ENCODE measurements at places on chromosomes 5 and 9.

- DNase-seq = no peak
Measured at GRCh38 chr9:75803130-75803529, 87.3 kb upstream of the PCSK5 start.

- no peak for DNase-seq
Measured at GRCh38 chr9:120946259-120946658, 19.7 kb upstream of the TRAF1 start.

DNA sequence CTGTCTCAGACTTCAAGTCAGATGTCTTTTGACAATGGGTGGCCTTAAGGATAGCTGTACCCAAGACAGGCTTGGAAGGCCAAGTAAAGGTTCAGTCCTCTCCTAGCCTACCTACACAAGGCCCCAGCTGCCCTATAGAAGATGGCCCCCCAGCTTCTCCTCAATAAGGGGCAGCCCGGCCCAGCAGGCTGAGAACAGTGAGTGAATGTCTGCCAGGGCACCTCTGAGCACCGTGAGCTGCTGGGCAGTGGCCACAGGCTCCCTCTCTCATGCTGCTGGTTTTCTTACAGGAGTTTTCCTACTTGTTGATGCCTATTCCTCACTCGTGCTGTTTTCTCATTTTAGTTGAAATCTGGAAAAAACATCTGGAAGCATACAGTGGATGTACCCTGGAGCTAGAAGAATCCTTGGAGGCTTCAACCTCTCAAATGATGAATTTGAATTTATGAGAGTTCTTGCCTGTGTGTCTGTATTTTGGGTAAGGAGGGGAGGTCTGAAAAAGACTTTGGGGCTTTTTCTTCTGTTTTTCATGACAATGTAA lies 40.1 kb downstream of the SECISBP2 start:
- peak; percentile 2 for DNase-seq

DNA sequence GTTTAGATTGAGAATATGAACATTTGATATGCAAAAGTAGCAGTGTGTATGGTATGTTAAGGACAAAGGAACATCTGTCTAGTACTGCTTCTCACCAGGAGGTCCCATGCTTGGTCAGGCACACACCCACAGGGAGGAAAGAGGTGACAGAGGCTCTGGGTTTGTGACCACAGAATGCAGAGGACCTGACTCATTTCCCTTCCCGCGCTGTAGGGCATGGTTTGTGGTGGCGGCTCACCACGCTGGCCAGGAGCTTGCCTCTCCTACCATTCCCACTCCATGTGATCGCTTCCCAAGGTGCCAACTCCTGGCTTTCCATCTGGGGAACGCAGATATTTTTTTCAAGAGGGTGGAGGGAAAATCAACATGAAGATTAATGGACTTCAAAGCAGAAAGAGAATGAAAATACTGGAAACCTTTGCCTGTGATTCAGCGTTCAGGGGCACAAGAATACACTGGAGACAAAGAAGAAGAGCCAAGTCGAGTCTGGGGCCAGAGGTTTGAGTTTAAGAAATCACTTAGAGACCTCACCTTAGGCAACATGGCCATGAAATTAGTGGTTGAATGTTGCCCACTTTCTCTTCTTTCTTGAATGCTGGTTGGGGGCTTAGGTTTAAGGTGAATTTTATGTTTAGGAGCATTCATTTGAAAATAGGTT lies 477.8 kb downstream of the CCDC171 start:
- no peak for DNase-seq

DNA sequence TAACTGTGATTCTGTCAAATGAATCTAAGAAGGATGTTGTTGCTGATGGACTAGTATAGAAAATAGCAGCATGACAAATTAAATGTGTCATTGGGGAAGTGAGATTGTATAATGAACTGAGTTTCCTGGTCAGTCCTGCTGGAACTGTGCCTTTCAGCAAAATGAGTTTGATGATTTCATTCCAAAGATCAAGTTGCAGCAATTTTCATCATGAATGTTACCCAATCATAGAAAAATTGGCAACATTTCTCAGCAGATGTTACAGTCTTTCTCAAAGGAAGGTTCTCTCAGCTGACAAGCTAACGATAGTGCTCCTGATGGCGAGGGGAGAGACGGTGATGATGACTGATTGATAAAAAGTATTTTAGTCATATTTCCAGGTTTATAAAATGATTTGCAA lies 10.7 kb downstream of the PCDHAC2 start:
- no peak for DNase-seq

GRCh38 chr5:141326088-141326854 lies 4.0 kb upstream of the PCDHGA1 start:
- DNase-seq = peak; percentile 72
